ENCODE measurements at places on chromosomes 4 and X. TPM values are rescaled to one million over a fixed set of nuclear protein-coding genes. Genes with fewer than 3 reads are reported as not detected.

DNA sequence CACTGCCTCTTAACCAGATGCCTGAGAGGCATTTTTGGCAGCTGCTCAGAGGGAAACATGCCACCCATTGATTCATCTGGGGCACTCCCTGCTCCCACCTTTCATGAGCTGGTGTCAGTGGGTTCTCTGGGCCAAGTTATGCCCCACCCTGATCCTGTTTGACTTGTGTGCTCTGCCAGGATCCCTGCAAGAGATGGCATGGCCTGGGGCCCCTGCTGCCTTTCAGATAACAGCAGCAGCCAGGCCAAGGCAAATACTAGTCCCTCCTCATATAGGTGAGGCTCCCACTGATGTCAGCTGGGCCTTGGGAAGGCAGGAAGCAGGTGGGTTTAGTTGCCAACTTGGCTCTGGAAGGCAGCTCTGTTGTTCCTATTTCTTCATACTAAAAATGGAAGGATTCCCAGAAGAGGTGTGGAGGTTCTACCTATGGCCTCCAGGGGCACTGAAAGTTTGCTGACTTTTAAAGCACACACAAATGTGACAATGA, 192.9 kb upstream of the RBPJ start:
- no peak for DNase-seq

The SSX4 gene
- total RNA-seq: not detected

DNA sequence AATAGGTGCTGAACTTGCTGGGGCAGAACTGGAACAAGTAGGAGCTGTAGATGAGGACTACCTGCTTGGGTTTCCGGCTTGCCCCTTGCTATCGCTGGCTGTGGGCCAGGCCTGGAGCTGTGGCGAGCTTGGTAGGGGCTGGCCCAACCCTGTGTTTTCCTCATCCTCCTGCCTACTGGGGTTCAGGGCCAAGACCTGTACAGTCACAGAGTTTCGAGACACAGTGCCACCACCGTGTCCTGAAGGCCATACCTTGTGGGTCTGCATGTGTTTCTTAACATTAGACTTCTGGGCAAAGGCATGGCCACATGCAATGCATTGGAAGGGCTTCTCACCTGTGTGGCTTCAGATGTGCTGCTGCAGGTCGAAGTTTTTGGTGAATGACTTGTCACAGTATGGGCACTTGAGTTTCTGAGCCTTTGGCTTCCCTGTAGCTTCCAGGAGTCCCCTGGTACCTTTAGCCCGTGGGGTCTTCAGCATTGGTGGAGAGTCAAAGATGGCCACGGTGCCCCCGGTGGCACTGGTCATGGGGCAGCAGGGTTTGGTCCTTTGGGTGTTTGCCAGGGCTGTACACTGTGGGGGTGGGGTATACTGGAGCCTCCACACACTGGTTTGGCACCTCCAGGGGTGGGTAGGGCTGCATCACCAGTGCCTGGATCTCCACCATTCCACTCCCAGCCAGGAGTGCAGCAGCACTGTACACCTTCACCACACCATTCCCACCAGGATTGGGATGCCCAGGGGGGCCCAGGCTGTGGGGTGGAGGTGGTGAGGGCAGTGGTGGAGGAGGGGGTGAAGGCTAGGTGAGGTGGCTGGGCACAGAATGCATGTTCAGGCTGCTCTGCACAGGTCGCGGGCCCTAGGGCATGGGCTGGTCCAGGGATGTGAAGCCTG, 52.1 kb downstream of the CFAP299 start:
- DNase-seq: no peak

The SLC34A2 gene
- not detected for total RNA-seq

GRCh38 chr4:13162886-13163285, 321.3 kb downstream of the RAB28 start:
- DNase-seq: no peak

The CCKAR gene
- total RNA-seq: not detected

DNA sequence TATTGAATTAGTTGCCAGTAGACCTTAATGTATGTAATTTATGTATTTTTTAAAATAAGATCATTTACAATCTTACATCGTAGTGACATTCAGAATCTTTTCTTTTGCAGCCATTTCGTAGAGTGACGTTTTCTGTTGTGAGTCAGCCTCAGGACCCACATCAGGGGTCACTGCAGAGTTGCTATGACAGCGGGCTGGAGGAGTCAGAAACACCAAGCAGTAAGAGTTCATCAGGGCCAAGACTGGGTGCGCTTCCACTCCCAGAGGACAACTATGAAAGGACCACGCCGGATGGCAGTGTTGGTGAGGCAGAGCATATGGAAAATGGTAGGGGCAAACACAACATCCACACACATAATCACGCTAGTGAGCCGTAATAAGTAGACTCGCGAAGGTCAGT, 199.9 kb downstream of the PCDH7 start:
- DNase-seq: no peak

DNA sequence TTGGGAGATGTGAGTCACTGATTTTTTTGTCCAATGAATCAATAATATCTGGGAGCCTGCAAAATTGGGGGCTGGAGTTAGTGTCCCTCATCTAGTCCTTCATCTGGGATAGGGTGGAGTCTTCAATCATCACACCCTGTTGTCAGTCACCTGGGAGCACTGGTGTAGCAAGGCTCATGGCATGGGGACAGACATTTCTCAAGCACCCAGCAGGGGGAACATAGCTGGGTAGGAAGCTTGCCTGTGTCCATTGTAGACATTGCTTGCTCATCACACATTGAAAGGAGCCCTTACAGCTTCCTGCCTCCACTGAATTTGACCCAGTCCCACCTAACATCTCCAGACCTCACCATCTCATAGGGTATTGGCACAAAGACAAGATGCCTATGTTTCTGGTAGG, 61.2 kb downstream of the SEL1L3 start:
- DNase-seq: no peak

GRCh38 chr4:86496094-86497080, 97.7 kb upstream of the PTPN13 start:
- DNase-seq: peak; percentile 36
